A673 (cell line): ENCODE measurements at places on chromosomes 7 and 10. TPM values are rescaled to one million over a fixed set of nuclear protein-coding genes. Genes with fewer than 3 reads are reported as not detected.

Gene BTBD16
- not detected in 2 replicates for total RNA-seq

DNA sequence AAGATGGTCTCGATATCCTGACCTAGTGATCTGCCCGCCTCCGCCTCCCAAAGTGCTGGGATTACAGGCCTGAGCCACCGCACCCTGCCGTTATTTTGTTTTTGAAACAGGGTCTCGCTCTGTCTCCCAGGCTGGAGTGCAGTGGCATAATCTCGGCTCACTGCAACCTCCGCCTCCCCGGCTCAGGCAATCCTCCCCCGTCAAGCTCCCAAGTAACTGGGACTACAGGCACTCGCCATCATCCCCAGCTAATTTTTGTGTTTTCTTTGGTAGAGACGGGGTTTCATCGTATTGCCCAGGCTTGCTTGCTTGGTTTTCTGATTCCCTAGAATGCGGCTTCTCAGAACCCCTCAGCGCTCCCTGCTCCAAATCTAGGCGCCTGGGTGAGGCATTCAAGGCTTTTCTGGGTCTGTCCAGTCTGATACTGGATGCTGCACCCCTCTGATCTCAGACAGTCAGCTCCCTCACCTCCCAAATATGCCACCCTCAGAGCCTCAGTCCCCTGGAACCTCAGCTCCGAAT is 1.3 kb downstream of the TFR2 start:
- DNase-seq = no peak

DNA sequence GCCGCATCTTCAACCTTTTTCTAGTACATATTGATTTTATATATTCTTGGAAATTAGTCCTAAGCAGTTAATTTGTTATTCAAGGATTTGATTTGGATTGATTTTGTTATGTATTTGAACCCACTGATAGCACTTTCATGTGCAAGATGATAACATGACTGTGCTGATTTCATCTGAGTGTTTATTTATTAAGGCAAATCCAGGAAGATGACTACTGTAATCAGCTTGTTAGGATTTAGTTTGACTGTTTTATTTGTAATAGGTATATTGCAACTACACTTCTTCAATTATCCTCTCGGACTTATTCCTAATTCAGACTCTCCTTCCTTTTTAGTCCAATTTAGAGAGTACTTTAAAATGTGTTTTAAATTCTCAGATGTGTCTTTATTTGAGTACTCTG is 75.1 kb upstream of the PRKG1 start:
- DNase-seq = no peak

- DNase-seq = no peak
These were observed 13.1 kb upstream of the CPA1 start for GRCh38 chr7:130367088-130367755.
